Panc1 (cell line): ENCODE measurements at places on chromosomes 5 and 9.

- no peak overlapping the region for H3K27ac ChIP-seq
- no peak for DNase-seq
- no peaks in the 10 kb centered on the region for H3K27me3 ChIP-seq
- no peaks in the 10 kb centered on the region for H3K4me1 ChIP-seq
- H3K36me3 ChIP-seq, result no peaks in the 10 kb centered on the region
- no peak overlapping the region for H3K4me3 ChIP-seq
Observed at GRCh38 chr5:4204276-4205141, 608.9 kb downstream of the IRX1 start.

- no peak overlapping the region for H3K4me3 ChIP-seq
- H3K27ac ChIP-seq, result no peak overlapping the region
- no peaks in the 10 kb centered on the region for H3K27me3 ChIP-seq
- H3K36me3 ChIP-seq, result no peaks in the 10 kb centered on the region
Observed at GRCh38 chr9:96784021-96784420, 6.1 kb upstream of the ZNF510 start.

DNA sequence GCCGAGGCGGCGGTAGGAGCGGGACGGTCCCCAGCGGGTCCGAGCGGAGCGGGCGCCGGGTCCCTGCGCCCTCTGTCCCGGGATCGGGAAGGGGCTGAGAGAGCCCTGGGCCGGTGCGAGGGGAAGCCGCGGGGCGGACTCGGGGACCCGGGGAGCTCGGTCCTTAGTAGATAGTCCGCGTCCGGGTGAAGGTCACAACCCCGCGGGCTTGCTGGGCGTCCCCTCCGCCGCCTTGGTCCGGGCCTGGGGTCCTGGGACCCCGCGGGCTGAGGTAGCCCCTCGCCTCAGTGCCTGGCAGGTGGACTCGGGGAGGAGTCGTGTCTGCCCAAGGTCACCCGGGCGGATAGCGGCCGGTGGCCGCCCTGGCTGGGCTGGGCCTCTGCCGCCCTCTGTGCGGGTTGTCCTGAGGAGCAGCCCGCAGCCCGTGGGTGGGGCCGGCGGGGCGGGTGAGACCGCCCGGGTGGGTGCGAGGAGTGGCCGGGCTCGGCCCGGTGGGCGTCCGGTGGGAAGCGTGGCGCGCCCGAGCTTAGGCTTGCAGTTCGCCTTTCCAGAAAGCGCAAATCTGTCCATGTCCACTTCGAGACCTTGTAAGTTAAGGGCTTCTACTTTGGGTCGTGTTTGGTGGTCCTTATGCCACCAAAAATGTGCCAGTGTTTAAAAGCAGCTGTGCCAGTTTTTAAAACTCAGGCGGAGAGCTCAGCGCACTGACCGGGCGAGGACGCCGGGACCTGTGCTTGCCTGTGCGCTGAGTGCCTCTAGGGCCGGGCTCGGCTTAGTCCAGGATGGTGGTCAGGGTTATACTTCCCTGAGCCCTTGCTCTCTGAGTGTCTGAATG, 554 bp downstream of the SDHA start:
- H3K4me3 ChIP-seq, result peak overlapping the region; percentile 77
- H3K27me3 ChIP-seq, result no peaks in the 10 kb centered on the region
- DNase-seq, result no peak

- no peak overlapping the region for H3K4me3 ChIP-seq
- H3K27me3 ChIP-seq, result no peaks in the 10 kb centered on the region
- no peaks in the 10 kb centered on the region for H3K36me3 ChIP-seq
- no peaks in the 10 kb centered on the region for H3K4me1 ChIP-seq
- DNase-seq, result no peak
Observed at GRCh38 chr9:76526026-76526425, 67.0 kb downstream of the GCNT1 start.
